ENCODE measurements at places on chromosomes 4 and X.

GRCh38 chrX:119708936-119709335, 16.0 kb upstream of the SEPTIN6 start:
- DNase-seq = no peak

DNA sequence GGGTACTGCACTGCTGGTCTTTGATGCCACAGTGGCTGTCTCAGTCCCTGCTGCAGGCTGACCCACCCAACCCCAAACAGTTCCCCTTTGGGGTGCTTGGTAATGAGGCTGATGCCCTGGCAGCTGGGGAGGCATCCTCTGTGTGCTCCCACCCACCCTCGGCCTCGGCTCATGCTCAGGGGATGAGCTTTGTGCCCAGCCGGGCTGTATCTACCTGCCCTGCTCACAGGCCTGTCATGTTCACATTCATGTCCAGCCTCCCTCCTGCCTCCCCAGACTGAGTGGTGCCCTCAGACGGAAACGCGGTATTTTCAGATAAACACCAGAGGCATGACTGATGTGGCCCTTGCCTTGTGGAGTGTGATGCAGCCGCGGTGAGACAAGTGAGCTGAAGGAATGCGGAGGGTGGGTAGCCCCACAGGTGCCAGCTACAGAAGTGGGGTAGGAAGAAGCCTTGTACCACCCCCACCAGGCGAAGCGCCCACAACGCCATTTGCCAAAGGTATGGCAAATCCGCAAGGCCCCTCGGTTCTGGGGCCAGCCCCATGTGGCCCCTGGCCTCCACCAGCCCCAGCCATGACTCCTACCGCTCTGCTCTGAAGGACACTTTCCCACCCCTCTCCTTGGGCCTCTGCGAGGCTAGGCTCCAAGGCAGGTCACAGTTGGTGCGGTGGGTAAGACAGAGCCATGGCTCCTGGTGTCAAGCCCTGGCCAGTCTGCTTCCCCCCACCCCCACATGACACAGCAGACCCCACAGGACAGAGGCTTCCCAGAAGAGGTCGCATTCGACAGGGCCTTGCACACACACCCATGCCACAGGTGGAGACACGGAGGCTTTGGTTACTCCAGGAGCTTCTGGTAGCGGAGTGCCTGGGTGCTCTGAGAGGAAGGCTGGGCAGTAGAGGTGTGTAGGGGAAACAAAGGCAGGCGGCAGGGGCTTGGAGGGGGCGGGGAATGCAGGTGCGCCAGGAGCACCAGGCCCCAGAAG, 1.8 kb upstream of the RENBP start:
- DNase-seq = no peak

- DNase-seq = no peak
Observed at GRCh38 chr4:158811216-158811540, 42.4 kb downstream of the FNIP2 start.

GRCh38 chr4:55258152-55258865, 87.7 kb upstream of the SRD5A3 start:
- no peak for DNase-seq

DNA sequence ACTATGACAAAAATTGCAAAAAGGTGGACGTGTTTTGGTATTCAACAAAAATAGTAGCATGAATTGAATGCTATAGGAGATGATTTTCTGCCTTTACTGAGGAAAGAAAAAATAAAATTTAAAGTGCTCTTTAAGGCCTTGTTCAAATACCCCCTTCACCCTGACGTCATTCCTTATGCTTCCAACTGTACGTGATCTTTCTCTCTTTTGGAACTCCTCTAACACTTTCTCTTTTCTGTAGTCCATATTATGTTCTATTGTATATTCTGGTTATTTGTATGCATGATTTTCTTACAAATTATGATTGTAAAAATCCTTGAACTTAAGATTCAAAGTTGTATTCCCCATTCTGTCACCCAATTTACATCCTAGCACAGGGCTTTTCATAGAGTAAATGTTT, 100.5 kb downstream of the POU4F2 start:
- no peak for DNase-seq

DNA sequence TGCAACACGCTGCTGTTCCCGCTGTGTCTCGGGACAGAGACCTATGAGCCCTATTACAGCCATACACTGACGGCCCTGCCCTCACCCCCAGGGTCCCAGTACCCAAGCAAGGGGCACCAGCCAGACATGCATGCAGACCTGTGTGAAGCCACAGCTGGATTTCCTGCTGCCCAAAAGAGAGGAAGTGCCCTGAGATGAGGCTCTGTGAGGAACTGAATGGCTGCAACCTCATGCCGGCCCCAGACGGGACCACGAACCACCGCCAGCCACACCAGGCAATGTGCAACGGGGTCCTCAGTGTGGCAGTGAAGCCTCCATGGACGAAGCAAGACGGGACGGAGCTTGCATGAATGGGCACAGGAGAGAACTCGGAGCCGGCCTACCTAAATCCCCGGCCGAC, 21.1 kb downstream of the CTBP1 start:
- DNase-seq = no peak

- no peak for DNase-seq
Observed at GRCh38 chr4:41160012-41160789, 54.1 kb downstream of the APBB2 start.

- no peak for DNase-seq
Observed at GRCh38 chr4:138579146-138579545, 337.0 kb upstream of the SLC7A11 start.

- DNase-seq = no peak
Observed at GRCh38 chr4:41360214-41360920, 103.6 kb downstream of the UCHL1 start.

GRCh38 chr4:189294574-189294973, 646.1 kb upstream of the FRG1 start:
- no peak for DNase-seq

- DNase-seq = no peak
Observed at GRCh38 chr4:7206385-7206784, 14.0 kb downstream of the SORCS2 start.

DNA sequence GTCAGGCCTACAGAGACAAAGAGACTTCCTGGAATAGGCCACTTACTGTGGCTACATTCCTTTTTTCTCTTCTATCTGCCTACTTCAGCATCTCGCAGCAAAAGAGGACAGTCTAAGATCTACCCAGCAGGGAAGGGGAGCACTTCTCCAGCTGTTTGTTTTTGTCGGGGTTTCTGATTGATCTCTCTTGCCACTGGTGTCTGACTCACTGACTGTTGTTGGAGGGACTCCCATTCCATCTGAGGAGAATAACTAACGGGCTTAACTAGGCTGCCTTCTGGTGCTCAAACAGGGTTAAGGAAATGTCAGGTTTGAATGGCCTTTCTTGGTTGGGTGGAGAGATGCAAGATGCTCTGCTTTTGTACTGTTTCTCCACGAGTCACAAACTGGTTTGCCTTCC, 100.2 kb upstream of the TMEM164 start:
- no peak for DNase-seq

DNA sequence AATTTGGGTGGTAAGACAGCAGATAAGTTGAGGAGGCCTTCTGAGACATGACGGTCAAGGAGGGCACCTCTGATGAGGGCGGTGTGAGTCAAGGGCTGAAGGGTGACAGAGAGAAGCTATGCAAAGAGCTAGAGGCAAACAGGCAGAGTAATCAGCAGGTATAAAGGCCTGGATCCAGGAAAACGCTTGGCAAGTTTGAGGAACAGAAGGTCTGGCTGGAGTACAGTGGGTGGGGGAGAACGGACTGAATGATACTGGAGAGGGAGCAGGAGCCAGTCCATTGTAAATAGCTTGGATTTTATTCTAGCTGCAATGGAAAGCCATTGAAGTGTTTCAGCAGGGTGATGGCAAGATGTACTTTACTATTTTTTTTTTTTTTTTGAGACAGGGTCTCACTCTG, 39.3 kb downstream of the RAB33B start:
- DNase-seq = no peak

DNA sequence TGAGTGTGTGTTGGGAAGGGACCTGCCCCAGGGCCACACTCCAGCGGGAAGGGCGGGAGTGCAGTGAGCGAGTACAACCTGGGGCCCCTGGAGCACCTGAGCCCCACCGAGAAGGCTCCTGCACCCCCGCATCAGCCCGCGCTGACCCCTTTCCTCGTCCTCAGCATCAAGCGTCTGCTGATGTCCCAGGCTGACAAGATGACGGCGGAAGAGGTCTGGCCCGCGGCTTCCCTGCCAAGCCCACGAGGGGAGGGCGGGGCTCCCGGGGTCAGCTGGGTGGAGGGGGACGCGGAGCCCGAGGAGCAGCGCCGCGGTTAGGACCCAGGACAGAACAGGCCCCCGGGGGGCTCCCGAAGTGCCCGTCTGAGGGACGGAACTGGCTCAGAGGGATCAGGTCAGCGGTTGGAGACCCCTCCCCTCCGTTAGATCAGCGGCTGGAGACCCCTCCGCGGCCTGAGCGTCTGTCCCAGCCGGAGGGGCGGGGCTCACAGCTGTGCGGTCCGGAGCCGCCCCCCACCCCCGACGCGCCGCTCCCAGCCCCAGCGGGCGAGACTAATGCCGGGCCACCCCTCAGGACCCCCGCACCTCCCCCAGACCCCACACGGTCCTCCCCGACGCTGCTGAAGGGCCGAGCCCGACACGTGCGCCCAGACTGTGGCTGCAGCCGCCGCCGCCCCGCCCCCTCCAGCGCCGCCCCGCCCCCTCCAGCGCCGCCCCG, 6.7 kb downstream of the MYL5 start:
- DNase-seq = peak; percentile 67
